Activated CD4-positive, alpha-beta T cell treated with anti-CD3 and anti-CD28 coated beads, Interleukin-2, amount 50 U/mL, for 4 hours (primary cell): ENCODE measurements at places on chromosomes 3 and 15.
A peak's percentile ranks its signal among the peaks of the same experiment; 100 is the strongest.

DNA sequence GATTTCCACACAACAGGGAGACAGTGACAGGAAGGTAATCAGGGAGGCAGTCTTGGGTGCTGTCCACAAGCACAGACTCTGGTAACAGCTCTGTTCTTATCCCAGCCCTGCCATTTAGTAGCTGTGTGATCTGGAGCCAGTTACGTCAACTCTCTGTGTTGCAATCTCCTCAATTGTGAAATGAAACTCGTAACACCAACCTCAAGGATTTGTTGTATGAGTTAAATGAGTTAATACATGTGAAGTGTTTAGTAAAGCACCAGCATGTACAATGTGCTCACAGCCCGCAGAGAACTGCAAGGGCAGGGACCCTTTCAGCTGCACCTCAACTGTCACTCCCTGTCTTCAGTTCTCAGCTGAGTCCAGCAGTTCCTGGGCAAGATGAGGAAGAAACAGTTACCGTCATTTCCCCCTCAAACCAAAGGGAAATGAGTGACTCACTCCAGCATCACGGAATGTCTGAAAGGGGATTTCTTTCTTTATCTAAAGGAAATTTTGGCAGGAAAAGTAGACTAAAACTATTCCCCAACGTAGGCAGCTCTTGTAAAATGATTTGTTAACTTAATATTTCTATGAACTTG, 39.9 kb upstream of the MB21D2 start:
- no peak for DNase-seq

- no peak for DNase-seq
These were observed 162.7 kb upstream of the IQSEC1 start for GRCh38 chr3:13235897-13236296.

GRCh38 chr3:87173071-87173470, 54.0 kb upstream of the CHMP2B start:
- DNase-seq, result no peak

GRCh38 chr3:110608566-110608965, 463.1 kb upstream of the NECTIN3 start:
- DNase-seq, result no peak

DNA sequence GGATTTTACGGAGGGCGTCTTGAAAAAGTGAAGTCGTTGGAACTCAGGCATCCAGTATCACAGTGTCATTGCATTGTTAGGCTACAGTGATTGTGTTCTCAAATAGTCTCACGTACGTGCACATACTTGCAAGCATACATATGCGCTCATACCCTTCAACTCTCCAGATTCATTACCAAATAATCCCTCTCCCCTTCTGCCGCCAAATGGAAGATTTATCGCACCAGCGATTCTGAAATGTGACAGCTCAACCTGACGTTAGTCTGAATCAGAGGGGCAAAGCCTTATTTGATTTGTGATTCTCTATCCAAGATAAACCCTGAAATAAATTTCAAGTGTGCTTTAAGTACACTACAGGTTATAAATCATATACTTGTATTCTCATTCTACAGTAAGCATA, 119.4 kb downstream of the GADL1 start:
- no peak for DNase-seq

DNA sequence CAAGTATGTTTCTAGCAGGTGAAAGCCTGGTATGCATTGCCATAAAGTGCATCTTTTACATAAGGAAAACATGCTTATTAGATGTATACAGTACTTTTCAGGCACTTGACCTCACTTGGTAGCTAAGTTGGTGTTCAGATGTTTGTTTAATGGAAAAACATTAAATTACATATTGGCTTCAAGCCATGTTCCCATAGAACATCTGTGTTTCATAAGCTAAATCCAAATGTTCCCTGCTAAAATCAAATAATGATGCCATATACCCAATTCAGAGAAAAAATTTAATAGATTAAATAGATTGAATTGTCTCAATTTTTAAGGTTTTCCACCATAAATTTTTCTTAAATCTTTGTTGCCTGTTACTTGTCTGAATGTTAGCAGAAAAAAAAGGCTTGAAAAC, 19.1 kb upstream of the RPL22L1 start:
- no peak for DNase-seq

DNA sequence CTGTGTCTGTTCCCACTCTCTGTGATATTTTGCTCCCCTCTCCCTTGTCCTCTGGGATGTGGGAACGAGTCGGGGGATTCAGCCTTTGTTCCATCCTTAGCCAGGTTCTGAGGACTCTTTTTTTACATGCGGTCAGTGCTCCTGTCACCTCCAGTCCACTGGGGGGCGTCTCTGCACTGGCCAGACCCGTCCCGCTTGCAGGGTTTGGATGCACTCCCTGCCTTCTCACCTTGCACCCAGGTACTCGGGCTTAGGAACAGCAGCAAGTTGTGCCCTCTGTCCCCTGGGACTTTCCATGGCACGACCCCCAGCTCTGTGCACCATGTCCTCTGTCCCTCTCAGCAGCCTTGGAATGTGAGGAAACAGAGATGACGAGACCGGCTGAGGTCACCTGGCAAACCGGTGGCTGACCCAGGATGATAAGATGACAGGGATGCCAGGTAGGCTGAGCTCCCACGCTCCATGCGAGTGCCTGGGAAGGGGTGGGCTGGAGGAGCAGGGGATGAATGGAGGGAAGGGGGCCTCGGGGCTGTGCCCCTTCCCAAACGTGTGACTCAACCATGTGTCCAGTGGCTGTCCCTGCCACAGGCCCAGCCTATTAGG, 27.3 kb upstream of the FGD5 start:
- DNase-seq, result peak; percentile 36
